ENCODE measurements at places on chromosomes 16 and 17.

- DNase-seq: no peak
These were observed 63.7 kb upstream of the NLK start for GRCh38 chr17:27978689-27979175.

- DNase-seq: no peak
These were observed 3.1 kb downstream of the SLC5A2 start for GRCh38 chr16:31486045-31486444.

DNA sequence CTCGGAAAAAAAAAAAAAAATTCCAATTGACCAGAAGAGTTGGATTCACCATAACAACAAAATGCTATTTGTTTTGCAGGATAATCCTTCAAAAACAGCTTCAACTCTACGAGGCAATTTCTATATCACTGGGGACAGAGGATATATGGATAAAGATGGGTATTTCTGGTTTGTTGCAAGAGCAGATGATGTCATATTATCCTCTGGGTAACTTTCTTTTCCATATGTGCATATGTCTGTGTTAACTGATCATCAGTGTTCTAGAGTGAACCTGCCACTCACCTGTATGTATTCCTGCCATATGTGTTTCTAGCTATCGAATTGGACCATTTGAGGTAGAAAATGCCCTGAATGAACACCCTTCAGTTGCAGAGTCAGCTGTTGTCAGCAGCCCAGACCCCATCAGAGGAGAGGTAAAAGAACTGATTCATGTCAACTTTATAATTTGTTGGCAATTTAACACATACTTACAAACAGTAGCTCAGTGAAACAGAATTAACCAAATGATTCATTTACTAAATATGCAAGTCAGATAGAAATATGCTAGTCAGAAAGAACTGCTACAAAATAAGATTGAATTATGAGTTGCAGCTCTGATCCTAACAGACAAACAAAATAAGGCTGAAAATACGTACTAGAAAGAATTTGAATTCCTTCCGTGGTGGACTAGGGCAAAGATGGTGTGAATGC, 14.2 kb downstream of the ERI2 start:
- DNase-seq: no peak

- no peak for DNase-seq
These were observed 12.3 kb downstream of the HMOX2 start for GRCh38 chr16:4488499-4488967.

DNA sequence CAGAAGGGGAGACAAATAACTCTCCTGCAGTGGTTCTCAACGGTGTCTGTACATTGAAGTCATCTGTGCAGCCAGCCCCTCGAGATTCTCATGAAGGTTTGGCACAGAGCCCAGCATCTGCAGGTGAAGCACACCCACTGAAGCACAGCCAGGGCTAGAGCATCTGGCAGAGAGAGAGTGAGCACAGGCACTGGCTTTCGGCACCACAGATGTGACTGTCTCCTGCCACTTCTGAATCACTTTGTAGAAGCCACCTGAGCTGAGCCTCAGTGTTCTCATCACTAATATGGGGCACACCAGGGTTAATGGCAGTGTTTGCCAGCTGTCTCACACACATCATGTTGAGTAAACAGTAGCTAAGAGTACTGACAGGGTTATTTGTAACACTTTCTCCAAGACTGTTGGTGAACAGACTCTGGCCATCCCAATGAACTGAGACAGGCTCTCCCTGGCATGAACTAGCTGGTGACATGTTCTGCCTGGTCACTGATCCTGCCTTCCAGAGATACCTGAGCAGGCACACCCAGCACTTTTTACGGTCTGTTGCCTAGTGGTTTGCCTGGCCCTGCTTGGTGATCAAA, 10.9 kb downstream of the HSPB9 start:
- DNase-seq: no peak

DNA sequence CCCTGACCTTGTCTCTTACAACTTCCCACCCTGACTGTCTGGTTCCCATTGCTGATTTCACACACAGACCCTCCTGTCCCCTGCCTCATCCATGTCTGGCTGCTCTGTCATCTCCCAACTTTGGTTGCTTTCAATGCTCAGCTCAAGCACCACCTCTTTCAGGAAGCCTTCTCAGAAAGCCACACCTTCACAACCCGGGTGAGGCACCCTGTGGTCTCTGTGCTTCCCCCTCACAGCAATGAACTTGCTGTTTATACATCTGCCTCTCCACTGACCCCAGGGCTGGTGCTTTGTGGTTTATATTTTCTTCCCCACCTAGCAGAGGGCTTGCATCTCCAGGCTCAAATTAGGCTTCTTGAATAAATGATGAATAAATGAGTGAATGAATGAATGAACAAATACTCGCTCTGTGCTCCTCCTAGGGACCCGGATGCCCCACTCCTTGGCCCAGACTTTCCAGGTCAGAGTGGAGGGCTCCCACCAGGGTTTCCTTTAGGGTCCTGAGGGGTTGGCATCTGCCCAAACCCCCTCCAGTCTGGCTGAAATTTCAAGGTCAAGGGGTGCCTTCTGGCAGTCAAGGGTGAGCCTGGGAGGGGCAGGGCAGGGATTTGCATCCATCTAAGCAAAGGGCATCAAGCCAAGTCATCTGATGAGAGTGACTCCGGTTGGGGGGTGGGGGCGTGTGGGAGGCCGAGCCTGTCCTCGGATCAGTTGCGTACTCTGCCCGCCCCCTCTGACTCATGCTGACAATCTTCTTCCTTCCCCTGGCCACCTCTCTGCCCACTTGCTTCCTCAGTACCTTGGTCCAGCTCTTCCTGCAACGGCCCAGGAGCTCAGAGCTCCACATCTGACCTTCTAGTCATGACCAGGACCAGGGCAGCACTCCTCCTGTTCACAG, at the start of gene ITGAX:
Gene ITGAX (plus strand): TSS at position 783 of the 898 bp plus-strand sequence. CDS start 79 bp downstream, at position 862.
- no peak for DNase-seq

- no peak for DNase-seq
These were observed 19.4 kb downstream of the MYH10 start for GRCh38 chr17:8611137-8611536.

- no peak for DNase-seq
These were observed 26.5 kb upstream of the CES5A start for GRCh38 chr16:55901566-55902217.

- DNase-seq: no peak
These were observed 52.0 kb downstream of the COTL1 start for GRCh38 chr16:84565669-84566495.

GRCh38 chr16:4760221-4760910, 6.6 kb downstream of the ZNF500 start:
- no peak for DNase-seq

DNA sequence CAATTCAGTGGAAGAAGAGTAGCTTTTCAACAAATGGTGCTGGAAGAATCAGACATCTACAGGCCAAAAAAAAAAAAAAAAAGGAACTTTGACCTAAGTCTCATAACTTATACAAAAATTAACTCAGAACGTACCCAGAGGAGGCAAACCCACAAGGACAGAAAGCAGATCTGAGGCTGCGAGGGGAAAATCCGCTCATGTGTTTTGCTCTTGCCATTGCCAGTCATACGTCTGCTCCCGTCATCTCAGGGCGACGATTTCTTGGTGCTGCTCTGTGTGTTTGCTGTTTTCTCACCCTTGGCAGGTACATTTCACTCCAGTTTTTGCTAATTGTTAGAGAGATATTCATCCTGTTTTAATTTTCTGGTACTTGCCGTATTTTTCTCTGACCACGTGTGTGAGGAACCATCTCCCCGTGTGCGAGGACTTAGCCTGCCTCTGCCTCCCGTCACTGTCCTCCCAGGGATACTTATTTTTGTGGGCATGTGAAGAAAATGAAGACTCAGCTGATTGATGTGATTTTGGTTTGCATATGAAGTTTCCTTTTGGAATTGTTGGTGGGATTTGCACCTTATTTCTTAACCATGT, 33.4 kb upstream of the ACSF3 start:
- no peak for DNase-seq

GRCh38 chr17:18076936-18077335, 10.8 kb upstream of the DRG2 start:
- no peak for DNase-seq

DNA sequence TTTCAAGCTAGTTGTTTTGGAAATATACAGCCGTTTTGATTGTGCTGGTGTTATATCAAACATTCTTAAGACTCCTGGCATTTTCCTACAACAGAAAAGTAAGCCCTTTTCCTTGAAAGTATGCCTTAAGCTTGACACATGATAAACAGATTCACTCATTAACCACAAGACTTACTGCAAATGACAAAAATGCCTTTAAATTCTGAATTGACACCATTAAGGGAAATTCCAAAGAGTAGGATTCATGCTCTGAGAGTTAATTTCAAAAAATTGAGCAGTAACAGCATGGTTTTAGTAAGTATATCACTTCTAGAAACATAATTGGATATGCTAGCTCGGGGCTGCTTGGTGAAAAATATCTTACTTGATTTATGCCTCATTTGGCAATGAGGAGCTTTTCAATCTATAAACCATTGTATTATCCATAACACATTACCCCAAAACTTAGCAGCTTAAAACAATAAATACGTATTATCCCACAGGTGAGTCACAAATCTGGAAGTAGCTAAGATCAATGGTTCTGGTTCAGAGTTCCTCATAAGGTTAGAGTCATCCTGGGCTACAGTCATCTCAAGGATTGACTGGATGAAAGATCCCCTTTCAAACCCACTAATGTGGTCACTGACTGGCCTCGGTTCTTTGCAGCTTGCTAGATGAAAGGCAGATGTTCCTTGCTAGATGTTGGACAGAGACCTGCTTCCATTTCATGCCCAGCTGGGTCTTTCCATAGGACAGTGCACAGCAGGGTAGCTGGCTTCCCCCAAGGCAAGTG, 8.2 kb upstream of the PHAF1 start:
- no peak for DNase-seq

DNA sequence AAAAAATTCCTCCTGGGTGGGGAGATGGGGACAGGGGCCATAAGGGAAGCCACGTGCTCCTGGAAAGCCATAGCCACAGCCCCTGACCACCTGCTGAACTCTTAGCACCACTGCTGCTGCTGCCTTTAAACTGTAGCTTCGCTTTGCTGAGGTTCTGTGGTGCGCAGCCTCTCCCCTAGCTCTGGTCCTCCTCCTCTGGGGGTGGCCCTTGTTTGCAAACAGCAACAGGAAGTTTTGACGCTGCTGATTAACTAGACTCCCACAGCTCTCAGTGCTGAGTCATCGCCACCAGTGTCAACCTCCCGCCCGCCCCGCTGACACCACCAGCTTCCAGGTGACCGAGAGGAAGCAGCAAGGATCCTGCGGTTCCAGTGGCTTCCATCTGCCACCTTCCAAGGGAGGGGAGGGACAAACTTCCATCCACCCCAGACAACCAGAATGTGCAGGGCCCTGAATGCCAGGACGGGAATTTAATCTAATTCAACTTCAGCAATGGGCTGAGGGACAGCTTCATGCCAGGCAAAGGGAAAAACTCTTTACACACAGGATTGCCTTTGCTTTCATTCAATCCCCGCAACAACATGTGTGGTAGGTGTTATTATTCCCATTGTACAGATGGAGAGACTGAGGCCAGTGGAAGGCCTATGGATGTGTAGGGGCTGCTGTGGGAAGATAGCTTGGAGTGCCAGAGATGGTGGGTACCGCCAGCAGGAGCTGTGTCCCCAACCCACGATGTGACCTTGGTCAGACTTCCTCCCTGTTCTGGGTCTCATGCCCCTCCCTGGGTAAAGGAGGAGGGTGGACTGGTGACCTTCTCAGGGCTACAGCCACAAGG, 8.1 kb upstream of the KIFC3 start:
- no peak for DNase-seq

GRCh38 chr16:82509691-82510430, 116.9 kb upstream of the CDH13 start:
- no peak for DNase-seq

- no peak for DNase-seq
These were observed 15.3 kb upstream of the FZD2 start for GRCh38 chr17:44541884-44542581.

DNA sequence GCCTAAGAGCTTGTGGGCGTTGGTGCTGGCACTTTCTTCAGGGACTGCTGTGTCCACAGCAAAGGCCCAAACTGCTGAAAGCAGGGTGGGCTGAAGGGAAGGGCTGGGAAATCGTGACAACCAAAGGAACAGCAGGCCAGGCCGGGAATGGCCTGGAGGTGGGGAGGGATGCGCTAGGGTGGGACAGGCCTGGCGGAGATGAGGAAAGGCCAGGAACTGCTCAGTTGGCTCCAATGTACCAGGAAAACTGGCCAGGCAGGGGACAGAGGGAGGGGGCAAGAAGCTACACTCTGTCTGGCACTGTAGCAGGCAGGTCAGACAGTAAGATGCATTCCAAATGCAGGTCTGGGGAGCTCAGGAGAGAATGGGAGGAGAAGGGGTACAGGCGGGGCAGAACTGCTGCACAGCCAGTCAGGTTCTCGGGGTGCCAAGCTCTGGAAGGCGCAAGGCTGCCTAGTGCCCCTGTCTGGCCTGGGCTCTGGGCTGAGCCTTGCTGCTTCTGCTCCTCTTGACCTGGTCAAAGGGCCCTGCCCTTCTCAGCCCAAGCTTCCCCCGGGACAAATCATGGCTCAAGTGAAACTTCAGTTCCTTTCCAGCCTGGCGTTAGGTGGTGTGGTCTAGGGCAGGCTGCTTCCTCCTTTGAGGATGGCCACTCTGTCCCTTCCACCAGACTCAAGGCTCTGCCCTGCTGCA, 7.3 kb downstream of the PNMT start:
- DNase-seq: no peak

DNA sequence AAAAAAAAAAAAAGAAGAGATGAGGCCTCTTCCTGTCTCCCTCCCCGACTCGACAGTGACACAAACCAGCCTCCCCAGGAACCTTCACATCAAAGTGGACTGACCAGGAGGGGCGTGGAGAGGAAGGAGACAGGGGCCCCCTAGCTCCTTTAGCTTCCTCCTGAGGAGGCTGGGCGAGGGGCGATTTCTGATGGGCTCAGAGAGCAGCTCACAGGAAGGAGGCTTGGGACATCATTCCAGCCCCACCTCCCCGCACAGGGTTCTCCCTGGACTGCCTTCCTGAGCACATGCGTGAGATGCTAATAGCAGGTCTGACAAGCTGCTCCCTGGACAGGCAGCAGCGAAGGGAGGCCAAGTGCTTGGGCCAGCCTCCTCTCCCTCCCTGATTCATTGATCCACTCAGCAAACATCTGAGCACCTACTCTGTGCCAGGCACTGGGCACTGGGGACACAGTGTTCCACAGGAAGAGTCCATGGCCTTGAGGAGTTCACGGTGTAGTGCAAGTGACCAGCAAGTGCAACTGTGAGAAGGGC, 14.4 kb upstream of the DOK4 start:
- no peak for DNase-seq

GRCh38 chr16:84532291-84532724, 27.8 kb upstream of the MEAK7 start:
- DNase-seq: no peak

- no peak for DNase-seq
These were observed 3.0 kb downstream of the KCNJ12 start for GRCh38 chr17:21379080-21379711.

GRCh38 chr17:81962499-81963441, 1.8 kb upstream of the NOTUM start:
- no peak for DNase-seq

Data from smooth muscle cell of the brain vasculature (primary cell).